ENCODE measurements at places on chromosomes 2 and 18. TPM values are rescaled to one million over a fixed set of nuclear protein-coding genes. Genes with fewer than 3 reads are reported as not detected.

CCDC74A gene
- 0.35 TPM for total RNA-seq

LHCGR gene
- not detected for total RNA-seq

DNA sequence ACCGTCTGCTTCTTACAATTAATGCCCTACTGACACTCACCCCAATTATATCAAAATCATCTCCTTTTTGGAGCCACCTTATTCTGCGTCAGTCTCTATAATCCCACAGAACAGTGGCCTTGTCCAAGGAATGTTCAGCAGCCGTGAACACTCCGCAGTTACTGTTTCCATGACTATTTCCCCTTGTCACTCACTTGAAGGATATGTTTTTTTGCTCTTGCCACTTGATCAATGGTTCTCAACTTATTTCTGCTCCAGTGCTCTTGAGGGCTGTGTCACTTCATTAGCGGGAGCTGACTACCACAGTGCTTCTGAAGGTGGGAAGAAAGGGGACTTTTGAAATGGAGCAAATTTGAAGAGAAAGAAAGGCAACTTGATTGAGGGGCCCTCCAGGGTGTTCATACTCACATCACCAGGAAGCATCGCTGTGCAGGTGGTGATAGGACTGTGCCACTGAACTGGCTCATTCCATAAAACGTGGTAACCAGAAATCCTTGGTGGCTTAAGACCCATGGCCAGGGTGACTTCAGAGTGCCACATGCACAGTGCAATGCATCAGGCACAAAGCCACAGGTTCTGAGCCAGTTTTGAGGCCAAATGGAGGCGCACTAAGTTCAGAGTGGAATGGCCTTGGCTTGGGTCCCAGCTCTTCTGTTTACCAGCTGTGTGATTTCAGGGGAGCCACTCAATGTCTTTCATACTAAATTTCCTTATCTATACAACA, 320.6 kb upstream of the RAB12 start:
- no peak overlapping the region for H3K27ac ChIP-seq
- H3K4me3 ChIP-seq, result no peak overlapping the region
- no peaks in the 10 kb centered on the region for H3K36me3 ChIP-seq
- DNase-seq, result peak; percentile 66

DNA sequence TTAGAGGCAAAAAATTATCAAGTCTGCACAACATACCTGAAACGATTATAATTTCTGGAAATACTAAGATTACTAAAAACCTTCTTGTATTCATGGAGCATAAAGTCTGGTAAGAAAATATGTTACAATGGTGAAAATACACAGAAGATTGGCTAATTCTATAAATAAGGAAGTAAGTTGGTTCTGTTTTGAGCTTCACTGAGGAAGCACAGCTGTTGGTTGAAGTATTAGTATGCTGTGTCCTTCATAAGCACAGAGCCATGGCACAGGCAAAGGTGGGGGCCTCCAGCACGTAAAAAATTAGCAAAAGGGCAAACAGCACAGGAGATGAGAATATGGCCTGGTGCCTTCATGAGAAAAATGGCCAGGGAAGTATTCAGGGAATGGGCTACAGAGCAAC, 40.4 kb upstream of the ANKRD62 start:
- no peak overlapping the region for H3K4me3 ChIP-seq
- peaks cover 4% of the 10 kb centered on the region for H3K4me1 ChIP-seq
- H3K27ac ChIP-seq, result no peak overlapping the region
- no peaks in the 10 kb centered on the region for H3K36me3 ChIP-seq

DNA sequence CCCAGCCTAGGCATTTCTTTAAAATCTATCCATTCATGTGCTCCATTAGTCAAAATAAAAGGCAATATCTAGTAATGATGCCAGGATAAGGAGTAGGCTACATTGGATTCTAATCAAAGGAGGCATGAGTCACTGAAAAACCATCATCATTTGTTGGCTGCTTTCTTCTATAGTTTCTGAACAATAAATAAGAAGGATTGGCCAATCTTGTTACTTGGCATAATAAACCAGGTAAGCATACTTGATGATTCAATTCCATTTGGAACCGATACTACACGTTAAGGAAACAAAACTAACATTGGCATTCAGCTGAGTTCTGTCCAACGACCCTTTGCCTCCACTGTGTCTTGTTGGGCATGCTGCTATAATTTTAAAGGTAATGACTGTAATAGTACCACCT, 27.2 kb downstream of the ATP8B1 start:
- H3K4me1 ChIP-seq, result peaks cover 54% of the 10 kb centered on the region
- DNase-seq, result no peak
- no peaks in the 10 kb centered on the region for H3K36me3 ChIP-seq
- peak overlapping the region; percentile 17 for H3K27ac ChIP-seq
- no peaks in the 10 kb centered on the region for H3K27me3 ChIP-seq

GRCh38 chr2:164510895-164511294, 110.4 kb downstream of the GRB14 start:
- H3K27me3 ChIP-seq, result no peaks in the 10 kb centered on the region
- DNase-seq, result no peak
- H3K27ac ChIP-seq, result no peak overlapping the region
- H3K4me1 ChIP-seq, result no peaks in the 10 kb centered on the region

DNA sequence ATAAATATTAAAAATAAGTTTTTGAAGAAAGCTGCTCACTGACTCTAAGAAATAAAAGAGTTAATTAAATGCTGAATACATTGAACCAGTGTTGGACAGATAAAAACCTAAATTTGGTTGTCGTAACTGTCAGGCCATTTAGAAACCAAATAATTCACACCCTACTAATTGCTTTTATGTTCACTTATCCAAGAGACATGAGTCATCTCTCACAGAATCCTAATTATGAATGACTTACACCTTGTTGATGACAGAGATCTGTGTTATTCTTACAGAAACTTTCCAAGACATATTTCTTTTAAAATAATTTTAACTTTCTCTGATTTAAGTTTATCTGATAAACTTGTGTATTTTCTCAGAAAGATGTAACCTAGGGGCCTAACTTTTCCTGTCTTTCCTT, 250.7 kb downstream of the IKZF2 start:
- no peak overlapping the region for H3K27ac ChIP-seq
- no peak overlapping the region for H3K4me3 ChIP-seq
- no peaks in the 10 kb centered on the region for H3K4me1 ChIP-seq
- H3K27me3 ChIP-seq, result no peaks in the 10 kb centered on the region
